Suppressor macrophage treated with lipopolysaccharide for 1 hour (primary cell): ENCODE measurements at places on chromosomes 2 and 18.

DNA sequence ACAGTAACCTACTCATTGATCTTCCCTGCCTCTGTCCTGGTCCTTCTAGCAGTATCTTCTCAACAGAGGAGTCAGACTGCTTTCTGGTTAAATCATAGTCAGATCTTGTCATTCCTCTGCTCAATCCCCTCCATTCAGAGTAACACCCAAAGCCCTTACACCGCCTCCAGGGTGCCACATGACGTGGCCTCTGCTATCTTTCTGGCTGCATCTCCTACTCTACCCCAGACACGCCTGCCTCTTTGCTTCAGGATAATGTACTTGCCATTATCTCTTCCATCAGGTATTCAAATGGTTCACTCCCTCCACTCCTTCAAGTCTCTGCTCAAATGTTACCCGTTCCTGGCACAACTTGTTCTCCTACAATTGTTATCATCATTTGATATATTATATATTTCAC lies 36.3 kb upstream of the ACVR2A start:
- DNase-seq, result no peak

DNA sequence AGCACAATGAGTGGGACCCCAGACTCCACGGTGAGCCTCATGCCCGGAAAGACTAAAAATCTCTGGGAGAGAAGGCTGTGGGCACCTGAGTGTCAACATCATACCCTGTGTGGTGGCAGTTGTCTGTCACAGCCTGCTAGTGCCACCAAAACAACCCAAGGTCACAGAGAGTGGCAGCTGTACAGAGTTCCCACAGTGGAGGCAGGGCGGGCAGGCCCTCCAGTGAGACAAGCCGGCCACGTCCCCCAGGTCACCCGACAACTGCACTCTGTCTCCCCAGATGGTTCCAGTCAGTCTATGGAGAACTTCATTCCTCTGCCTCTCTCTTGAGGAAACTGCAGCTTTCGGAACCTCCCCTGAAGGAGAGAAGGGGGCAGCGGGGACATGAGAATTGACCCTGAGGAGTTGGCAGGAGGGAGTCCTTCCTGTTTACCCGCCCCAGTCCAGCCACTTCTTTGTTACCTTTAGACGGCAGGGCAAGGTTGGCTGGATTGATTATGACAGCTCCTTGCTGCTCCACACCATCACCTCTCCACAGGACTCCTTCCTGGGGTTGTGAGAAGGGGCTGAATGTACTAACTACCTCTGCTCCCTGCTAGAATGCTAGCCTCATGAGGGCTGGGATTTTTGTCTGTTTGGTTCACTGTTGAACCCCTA lies 11.3 kb upstream of the FIGLA start:
- DNase-seq, result no peak

DNA sequence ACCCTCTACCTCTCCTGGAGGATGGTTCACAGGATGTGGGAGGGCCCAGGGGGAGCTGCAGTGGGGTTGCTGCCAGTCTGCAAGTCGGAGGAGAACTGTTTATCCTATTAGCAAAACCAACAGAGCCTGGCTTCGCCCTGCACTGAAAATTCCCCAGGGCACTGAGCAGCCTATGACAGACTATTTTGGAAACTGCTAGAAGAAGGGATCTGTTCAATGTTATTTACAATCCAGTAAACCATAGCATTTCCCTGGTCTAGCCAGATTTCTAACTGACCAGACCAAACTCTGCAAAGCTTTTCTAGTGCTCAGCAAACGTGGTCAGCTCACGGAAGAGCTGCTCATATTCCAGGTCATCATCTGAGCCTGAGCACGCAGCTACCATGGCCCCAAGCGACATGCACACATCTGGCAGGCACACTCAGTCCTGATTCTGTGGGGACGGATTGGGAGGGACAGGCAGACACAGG lies 64.8 kb upstream of the PID1 start:
- DNase-seq, result peak; percentile 17

GRCh38 chr2:157696036-157696435 lies 67.4 kb upstream of the ACVR1C start:
- no peak for DNase-seq

GRCh38 chr2:498493-499178 lies 178.6 kb downstream of the TMEM18 start:
- DNase-seq, result no peak
